HEK293T (cell line): ENCODE measurements at places on chromosomes 5 and 9.

DNA sequence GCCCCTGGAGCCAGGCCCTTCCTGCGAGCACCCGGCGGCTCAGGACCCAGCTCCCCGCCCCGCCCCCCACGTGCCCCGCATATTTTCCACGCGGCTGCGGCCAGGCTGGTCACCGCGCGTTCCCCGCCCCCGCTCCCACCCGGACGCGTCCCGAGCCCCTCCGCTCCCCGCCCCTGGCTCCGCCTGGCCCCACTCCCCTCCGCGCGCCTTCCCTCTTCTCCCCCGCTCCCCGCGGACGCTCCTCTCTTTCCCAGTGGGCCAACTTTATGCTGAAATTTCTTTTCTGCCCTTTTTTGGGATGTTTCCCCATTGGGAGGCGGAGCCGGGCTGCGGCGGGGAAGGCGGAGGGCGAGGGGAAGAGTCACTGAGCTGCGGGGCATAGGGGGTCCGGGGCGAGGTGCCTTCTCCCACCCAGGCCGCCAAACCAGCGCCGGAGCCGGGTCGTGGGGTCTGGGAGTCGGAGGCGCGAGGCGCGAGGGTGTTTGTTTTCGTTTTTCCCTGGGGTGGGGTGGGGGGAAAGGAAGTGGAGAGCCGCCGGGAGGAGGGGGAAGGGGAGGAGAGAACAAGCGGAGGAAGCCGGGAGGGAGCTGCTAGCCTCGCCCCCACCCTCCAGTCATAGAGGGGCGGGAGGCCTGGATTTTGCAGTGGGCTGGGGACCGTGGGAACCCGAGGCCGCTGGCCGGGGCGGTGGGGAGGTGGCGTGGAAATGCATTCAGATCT, 1.0 kb upstream of the TPM2 start:
- DNase-seq: peak; percentile 69

DNA sequence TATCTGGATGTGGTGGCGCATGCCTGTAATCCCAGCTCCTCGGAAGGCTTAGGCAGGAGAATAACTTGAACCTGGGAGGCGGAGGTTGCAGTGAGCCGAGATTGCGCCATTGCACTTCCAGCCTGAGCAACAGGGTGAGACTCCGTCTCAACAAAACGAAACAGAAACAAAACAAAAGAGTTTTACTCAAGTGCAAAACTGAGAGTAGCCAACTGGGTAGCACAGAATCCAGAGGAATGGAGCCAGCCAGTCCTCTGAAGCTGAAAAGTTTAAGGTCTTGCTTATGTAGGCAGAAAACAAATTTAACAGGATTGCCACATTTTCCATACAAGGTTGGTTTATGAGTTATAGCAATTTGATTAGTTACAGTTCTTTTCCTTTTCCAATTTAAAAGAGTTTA, 32.0 kb downstream of the SPIN1 start:
- no peak for DNase-seq

DNA sequence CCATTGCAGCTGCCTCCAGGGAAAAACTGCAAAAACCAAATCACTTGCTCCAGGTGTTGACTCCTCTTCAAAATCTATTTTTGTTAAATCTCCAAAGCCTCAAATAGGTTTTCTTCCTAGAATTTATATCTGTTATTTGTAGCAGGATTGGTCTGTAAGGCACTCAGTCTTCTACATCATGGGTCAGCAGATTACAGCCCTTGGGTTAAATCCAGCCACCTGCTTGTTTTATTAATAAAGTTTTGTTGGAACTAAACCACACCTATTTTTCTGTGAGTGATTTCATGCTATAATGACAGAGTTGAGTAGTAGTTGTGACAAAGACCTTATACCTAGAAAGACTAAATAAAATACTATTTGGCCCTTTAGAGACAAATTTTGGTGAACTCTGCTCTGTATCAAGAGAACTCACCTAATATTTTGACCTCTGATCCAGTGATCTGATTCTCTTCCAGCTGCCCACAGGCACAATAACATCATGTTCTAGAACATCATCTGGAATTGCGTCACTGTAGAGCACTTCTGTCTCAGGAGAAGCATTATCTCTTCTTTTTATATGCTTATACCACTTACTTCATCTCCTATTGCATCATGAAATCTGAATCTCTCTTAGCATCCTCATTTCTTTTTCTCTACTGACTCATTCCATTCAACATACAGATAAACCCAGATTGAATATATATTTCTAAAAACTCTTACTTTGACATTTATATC, 130.1 kb downstream of the RPS23 start:
- DNase-seq: no peak

- no peak for DNase-seq
Observed at GRCh38 chr9:14089051-14089803, 224.7 kb downstream of the NFIB start.

GRCh38 chr5:66425842-66426241, 170.4 kb upstream of the MAST4 start:
- no peak for DNase-seq

GRCh38 chr5:79567926-79568549, 44.2 kb upstream of the TENT2 start:
- DNase-seq: no peak

DNA sequence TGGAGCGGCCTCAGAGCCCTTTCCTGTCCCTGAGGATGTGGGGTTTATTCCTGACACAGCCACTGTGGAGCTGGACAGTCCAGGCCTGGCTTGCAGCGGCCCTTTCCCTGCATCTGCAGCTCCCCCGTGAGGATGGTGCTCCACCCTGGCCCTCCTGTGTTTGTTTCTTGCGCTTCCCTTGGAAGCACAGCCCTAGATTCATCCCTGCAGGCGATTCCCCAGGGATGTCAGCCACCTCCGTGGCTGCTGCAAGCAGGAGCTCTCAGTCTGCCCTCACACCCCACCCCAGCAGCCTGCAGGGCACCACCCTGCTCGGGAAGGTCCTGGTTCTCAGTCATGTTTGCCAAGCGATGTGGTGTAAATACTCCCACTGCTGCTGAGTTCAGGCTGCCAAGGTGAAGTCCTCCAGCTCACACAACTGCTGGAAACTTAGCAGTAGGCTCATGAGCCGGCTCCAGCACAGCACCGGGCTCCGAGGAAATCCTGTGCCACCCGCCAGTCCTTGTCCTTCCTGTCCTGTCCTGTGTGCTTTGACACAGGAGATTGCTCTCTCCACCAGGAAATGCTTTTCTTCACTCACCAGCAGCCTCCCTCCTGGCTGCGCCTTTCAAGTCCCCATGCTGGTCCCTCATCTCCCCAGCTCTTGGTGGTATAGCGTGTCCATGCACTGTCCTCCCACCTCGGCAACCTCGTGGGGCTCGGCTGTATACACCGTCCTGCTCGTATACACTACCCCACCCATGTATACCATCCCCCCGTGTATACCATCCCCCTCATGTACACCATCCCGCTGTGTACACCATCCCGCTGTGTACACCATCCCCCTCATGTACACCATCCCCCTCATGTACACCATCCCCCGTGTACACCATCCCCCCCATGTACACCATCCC, 16.2 kb downstream of the ROPN1L start:
- DNase-seq: no peak

GRCh38 chr9:21570643-21571275, 88.6 kb upstream of the IFNE start:
- DNase-seq: no peak

DNA sequence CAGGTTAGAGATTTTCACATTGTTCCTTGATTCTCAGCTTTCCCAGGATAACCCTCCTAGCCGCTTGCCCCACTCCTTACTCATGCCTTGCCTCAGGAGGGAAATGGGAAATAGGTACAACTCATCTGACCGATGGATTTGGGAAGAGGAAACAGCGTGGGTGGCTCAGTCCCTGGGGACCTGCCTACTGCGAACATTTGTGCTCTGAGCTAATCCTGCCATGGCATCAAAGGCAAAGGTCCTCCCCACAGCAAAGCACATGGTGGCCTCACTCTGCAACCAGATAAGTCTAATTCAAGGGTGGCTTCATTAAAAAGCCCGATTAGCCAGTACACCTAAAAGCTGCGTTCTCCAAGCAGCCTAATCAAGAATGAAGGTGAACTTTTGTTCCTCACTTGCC, 82.4 kb upstream of the ADRA1B start:
- DNase-seq: no peak

DNA sequence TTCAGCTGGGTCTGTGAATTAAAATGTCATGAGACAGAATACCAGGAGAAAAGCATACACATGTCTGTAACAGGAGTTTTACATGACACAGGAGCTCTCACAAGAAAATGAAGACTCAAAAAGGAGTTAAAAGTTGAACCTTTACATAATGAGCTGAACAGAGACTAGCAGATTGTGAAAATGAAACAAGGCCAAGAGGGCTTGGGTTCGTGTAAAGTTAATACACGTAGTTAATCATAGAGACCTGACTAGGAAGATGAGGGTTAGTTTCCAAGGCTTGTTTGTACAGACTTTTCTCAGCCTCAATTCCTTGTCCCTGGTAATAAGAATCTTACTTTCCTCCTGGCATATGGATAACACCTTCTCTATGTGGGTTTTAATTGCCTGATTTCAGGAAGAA, 1294.0 kb downstream of the MAT2B start:
- DNase-seq: no peak

- DNase-seq: no peak
Observed at GRCh38 chr5:174549254-174549653, 175.1 kb upstream of the MSX2 start.

DNA sequence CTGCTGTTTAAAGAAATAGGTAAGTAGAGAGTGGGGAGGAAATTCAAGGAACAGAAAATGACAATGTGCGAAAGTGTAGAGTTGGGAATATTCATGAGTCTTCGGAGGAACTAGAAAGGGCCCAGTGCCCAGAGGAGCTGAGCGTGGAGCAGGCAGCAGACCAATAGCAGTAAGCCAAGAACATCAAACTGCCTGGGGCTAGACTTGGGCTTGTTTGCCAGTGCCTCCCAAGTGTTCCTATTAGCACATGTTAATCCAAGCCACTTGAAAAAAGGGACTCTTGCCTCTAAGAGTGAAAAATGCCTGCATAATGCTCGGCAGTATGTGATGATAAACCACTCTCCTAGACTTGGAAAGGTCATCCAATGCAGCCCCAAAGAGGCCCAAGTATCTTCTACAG, 1.2 kb upstream of the TAL2 start:
- DNase-seq: no peak

- DNase-seq: peak; percentile 82
Observed at GRCh38 chr9:37913480-37914153, 9.7 kb upstream of the SLC25A51 start.

DNA sequence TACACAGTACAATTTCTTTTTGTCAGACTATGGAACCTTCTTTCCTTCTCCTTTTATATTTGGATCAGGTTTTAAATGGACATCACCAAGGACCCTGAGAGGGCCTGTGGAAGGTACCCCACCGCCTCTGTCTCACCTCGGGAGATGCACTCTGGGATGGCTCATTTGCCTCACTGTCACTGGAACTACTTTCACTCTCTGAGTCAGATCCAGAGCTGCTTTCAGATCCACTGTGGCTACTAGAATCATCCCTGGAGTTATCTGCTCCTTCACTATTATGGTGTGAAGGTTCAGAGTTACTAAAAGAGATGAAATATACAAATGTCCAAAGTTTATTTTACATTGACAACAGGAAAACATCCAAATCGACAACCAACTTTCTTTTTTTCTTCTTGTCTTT, 24.6 kb downstream of the LEAP2 start:
- DNase-seq: no peak

DNA sequence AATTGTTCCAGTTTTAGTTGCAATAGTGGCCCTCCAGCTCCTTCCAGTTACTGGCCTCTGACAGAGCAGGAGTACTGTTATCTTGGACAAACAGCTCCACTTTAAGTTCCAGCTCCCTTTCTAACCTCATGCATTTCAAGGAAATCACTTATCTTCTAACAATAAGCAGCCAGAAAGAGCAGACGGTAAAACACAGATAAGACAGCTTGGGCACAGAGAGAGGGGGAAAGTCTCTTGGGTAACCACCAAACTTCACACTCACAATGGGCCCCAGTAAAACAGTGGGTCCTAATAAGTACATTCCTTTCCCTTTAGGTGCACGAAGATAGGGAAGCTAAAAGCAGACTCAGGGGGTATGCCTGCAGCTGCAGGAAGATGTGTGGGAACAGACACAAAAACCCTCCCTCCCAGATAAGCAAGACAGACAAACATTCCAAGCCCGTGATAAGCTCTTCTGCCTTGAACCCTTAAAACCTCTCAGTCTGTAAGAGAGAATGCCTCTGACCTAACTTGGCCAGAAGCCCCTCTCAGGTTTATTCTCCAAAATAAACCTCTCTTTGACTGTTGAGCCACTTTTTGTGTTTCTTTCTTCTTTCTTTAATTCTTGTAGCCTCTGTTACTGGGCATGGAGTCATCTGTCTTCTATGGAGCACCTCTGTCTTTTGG, 30.8 kb downstream of the OR1J1 start:
- DNase-seq: no peak

DNA sequence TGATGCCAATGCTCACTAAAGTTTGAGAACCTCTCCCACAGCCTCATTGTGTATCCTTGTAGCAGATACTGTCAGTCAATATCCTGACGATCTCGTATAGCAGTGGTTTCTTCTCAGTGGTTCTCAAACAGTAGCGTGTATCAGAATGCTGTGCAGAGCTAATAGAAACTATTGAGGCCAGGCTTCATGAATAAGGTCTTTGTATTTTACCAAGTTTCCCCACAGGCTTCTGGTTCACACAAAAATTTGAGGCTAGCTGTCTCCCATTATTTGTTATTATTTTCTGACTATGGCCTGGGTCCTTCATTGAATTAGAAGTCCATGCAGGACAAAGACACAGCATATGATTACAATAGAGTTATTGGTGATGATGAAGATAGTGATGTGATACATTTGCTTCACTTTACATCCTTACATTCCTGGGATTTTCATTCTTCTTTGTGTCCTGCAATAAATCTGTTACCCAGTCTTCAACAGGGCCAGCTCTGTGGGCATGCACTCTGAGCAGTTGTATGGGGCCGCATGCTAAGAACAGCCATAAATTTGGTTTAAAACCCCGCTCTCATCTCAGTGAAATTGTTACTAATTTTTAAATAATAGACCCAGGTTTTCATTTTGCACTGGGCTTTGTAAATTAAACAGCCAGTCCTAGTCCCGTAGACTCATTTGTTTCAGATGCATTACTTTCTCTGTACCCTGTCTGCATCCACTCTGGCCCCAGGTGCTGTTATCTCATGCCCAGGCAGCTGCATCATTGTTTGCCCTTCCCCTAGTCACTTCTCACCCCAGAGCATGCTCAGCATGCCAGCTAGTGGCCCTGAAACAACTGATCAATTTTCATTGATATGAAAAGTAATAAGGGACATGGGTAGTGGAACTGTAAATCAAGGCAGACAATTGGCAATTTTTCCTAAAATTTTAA, 199.9 kb upstream of the PIK3R1 start:
- no peak for DNase-seq
